ENCODE measurements at places on chromosomes 13 and 19.

GRCh38 chr13:36919171-36919832 is 736 bp downstream of the SMAD9 start:
- DNase-seq, result no peak

- DNase-seq, result peak; percentile 19
Measured at GRCh38 chr19:4523306-4524110, 5.2 kb upstream of the PLIN4 start.

DNA sequence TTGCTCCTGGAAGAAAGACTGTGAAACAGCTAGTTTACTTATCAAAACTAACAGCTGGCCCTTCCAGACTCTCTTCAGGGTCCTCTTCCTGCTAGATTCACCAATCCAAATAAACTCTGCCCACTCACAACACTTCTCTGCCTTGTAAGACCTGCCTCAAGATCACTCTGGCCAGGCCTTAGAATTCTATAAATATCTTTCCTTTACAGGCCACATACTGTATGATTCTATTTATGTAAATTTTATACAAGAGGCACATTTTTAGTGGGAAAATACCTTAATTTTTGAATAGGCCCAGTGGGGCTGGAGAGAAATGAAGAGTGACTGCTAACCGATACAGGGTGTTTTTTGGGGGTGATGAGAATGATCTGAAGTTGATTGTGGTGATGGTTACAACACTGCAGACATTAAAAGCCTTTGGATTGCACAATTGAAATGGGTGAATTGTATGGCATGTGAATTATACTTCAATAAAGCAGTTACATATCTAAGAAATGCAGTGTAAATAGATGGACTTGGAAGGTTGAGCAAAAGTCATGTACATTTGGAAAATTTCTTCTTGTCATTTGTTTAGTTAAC is 141.8 kb downstream of the GPC5 start:
- no peak for DNase-seq

GRCh38 chr19:18298601-18299000 is 17.2 kb upstream of the JUND start:
- no peak for DNase-seq

DNA sequence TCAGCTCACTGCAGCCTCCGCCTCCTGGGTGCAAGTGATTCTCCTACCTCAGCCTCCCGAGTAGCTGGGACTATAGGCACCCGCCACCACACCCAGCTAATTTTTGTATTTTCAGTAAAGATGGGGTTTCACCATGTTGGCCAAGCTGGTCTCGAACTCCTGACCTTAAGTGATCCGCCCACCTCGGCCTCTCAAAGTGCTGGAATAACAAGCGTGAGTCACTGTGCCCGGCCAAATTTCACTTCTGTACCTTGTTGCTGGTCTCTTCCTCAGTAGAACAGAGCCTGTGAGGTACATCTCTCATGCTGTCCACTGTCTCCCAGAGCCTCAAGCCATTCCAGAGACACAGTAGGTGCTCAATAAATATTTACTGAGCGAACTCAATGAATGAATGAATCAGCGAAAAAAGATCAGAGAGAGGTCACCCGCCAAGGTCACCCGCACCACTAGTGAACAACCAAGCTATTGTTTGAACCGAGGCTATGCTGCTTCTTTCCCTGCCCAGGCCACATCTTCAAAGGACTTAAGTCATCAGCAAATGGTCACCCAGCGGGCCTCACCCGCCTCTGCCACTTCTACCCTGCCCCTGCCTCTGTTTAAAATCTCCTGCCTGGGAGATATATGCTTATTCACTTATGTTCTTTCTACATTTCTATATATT is 9.3 kb downstream of the TMEM143 start:
- no peak for DNase-seq

GRCh38 chr13:65011378-65011777 is 2218.8 kb downstream of the PCDH9 start:
- DNase-seq, result no peak

- DNase-seq, result no peak
Measured at GRCh38 chr19:41525989-41526388, 50.0 kb upstream of the CEACAM21 start.

GRCh38 chr13:36163809-36164308 is 32.7 kb upstream of the DCLK1 start:
- DNase-seq, result no peak

GRCh38 chr19:40314656-40315055 is 29.5 kb upstream of the AKT2 start:
- DNase-seq, result no peak

GRCh38 chr13:107043021-107043956 is 475.4 kb upstream of the ARGLU1 start:
- DNase-seq, result no peak

- no peak for DNase-seq
Measured at GRCh38 chr19:44745341-44745831, 3.1 kb upstream of the BCL3 start.

DNA sequence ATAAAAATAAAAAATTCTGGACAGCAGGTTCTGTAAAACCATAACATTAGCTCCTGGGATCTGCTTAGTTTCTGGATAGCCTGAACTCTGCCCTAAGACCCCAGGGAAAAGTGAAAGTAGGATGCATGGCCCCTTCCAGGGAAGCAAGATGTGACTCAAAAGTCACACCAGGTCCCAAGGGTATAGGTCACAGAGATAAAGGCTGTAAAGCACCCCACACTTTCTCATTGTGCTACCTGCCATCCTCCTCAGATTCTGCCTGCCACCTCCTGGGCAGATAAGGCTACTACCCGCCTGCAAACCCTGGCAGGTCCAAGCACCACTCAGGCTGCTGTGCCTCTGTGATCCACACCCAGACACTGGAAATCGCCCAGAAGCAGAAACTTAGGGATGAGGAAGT is 20.6 kb downstream of the FFAR2 start:
- peak; percentile 75 for DNase-seq

- DNase-seq, result peak; percentile 52
Measured at GRCh38 chr13:77325371-77325980, 1.4 kb downstream of the MYCBP2 start.

DNA sequence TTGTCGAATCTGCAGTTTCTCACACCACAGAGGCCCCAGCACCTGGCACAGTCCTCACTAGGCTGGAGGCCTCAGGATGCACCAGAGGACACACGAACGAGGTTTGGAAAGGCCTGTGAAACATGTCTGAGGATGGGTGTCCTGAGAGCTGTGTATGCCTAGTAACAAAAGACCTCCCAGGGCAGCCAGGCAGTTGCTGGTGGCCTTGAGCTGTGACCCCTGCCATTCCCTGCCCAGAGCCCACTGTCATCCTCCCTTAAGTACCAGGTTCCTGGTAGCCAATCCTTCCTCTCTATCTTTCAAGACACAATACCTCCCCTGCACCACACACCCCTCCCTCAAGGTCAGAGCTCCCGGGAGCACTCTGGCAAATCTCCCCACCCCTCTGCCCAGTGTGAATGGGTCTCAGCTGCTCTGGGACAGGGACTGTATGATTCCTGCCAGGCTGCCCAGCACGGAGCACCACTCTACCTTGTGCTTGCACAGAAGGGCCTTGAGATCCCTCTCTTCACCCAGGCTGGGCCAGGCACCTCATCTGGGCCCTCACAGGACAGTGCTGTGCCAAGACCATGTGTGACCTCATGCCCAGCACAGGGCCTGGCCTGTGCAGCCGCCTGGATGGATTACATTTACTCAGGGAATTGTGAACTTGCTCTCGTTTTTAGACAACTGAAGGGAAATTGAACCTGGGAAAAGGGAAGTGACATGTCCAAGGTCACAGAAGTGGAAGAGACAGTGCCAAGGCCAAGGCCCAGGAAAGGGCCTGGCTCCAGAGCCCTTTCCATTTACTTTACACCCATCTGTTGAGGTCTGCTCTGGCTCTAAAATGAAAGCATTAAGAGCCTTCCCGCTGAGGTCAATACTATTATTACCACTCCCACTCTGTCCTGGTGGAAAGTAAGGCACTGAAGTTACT is 2.2 kb downstream of the ZNF787 start:
- DNase-seq, result no peak

DNA sequence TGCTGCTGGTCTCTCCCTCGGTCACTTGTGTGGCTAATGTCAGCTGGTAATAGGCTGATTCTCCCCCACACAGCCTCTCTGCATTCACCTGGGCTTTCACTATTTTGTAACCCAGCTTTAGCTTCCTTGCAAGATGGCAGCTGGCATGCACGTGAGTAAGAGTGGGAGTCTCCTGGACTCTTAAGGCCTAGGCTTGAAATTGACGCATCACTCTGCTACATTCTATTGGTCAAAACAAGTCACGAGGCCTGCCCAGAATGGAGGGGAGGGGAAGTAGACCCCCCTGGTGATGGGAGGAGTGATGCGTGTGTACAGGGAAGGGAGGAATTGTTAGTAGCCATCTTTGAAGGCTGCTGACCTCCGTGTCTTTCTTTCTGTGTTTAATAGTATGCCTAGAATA is 24.9 kb upstream of the PNMA8B start:
- DNase-seq, result no peak

DNA sequence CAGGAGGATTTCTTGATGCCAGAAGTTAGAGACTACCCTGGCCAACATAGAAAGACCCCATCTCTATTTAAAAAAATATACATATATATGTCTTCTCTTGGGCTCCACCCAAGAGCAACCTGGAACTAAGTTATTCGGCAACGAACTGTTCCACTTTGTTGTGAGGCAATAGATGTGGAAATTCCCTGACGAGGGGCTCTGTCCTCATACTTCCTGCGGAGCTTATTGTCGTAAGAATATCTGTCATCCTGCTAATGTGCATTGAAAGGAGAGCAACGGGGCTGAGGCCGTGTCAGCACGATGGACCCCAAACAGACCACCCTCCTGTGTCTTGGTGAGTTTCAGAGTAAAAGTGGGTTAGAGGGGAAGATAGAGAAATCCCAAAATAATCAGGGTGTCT is at the start of gene FCAR:
TSS of gene FCAR (plus strand) at position 246 of the 400 bp plus-strand sequence. CDS start at position 301, 55 bp downstream.
- no peak for DNase-seq

GRCh38 chr13:19185086-19185864 is 3.7 kb upstream of the TUBA3C start:
- DNase-seq, result no peak

- DNase-seq, result peak; percentile 84
Measured at GRCh38 chr19:1252821-1253513, 4.6 kb downstream of the MIDN start.

GRCh38 chr13:28455580-28456194 is 39.2 kb downstream of the FLT1 start:
- DNase-seq, result no peak

- DNase-seq, result no peak
Measured at GRCh38 chr13:28355046-28355821, 139.7 kb downstream of the FLT1 start.

- DNase-seq, result no peak
Measured at GRCh38 chr13:99686157-99686572, 184.9 kb downstream of the TM9SF2 start.

- no peak for DNase-seq
Measured at GRCh38 chr13:103291798-103292572, 225.8 kb upstream of the SLC10A2 start.

- no peak for DNase-seq
Measured at GRCh38 chr19:40763963-40764362, 11.4 kb upstream of the MIA start.

DNA sequence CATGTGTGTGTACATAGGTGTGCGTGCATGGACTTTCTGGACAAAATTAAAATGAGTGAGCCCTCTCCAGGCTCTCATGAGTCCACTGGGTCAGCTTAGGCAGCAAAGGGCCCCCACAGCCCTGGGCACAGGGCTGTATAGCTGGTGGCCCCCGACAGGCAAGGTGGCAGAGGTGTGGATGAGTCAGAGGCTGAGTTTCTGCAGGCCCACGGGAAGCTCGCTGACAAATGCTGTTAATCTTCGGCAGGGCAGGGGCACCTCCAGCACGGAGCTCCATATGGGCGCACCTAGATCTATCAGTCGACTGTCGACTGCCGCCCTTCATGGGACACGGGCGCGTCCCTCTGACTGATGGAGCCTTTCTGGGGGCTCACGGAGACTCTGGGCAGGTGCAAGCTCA is 181.1 kb downstream of the URI1 start:
- no peak for DNase-seq

DNA sequence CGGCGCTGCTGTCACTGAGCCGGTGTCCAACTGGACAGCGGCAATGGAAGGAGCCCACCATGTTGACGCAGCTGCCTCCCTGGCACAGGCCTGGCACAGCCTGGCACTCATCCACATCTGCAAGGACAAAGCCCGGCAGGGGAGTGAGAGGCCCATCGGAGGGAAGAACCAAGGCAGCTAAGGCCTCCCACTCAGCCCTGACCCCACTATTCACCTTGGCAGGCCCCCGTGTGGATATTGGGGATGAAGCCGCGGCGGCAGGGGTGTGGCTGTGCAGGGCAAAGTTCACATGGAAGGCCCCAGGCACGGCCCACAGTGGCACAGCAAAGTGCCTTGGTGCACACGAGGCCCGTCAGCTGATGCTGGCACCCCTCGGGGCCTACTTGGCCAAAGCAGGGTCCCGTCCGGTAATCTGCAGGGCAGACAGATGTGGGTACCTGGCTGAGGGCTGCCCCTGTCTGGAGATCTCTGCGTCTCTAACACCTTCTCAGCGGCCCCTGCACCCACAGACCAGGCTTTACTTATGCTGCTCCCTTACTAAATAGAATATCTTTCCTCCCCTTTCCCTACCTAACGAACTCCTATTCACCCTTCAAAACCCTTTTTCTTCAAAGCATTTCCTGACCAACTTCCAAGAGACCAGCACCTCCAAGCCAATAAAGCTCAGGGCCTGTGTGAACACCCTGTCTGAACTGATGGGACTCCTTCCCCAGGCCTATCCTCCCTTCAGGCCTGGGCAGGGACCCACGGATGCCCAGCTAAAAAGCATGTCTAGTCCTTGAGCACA is 7.5 kb downstream of the FBN3 start:
- no peak for DNase-seq

DNA sequence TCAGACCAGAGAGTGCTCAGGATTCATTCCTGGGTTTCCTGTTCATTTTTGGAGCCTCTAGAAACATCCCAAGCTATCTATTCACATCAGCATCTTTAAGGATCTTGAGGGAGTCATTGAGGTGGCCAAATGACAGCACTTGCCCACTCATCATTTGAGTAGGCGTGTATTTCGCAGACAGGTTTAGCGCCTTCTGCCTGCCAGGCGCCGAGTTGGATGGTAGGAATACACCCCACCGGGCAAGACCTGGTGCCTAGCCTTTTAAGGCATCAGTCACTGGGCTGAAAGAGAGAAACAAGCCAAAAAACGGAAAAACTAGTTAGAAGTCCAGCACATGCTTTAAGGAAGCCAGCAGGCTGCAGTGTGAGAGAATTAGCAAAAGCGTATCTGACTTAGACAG is 33.8 kb downstream of the PEX11G start:
- DNase-seq, result no peak

DNA sequence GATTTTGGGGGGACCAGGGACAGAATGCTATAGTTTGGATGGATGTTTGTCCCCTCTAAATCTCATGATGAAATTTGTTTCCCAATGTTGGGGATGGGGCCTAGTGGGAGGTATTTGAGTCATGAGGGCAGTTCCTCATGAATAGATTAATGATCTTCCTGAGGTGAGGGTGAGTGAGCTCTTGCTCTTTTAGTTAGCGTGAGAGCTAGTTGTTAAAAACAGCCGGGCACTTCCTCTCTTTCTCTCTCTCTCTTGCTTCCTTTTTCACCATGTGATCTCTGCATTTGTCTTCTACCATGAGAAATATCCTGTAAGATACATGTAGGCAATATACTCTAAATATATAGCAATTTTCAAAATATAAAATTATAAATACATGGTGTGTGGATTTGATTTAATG is 290.8 kb upstream of the PCDH9 start:
- DNase-seq, result no peak

GRCh38 chr13:40549500-40550094 is 116.8 kb downstream of the FOXO1 start:
- DNase-seq, result no peak

GRCh38 chr13:90918536-90918935 is 429.0 kb upstream of the MIR17HG start:
- no peak for DNase-seq
